ENCODE measurements at places on chromosomes 3 and 15. TPM values are rescaled to one million over a fixed set of nuclear protein-coding genes. Genes with fewer than 3 reads are reported as not detected.

Gene ACOX2
- total RNA-seq, result 25.9 TPM

Gene RHCG
- not detected for total RNA-seq

Gene TNFSF10
- not detected for total RNA-seq

Gene TRH
- not detected for total RNA-seq

Gene GPR27
- total RNA-seq, result not detected

Gene ARL14
- total RNA-seq, result 0.24 TPM

Gene NGLY1
- total RNA-seq, result 36.8 TPM

Gene CTXN2
- total RNA-seq, result not detected

Gene CDHR4
- 0.26 TPM for total RNA-seq

Gene KIF7
- 11.9 TPM for total RNA-seq

Gene TLR9
- total RNA-seq, result not detected

Gene TXNRD3
- total RNA-seq, result 8.7 TPM

Gene DZIP1L
- total RNA-seq, result 18.1 TPM

Gene DPP8
- 38.4 TPM for total RNA-seq

Gene ACTRT3
- total RNA-seq, result 0.72 TPM

Gene COL6A5
- total RNA-seq, result not detected

Gene LSAMP
- 2.4 TPM for total RNA-seq

Gene SERINC4
- total RNA-seq, result 0.08 TPM

Gene PLA2G4F
- not detected for total RNA-seq

Gene TMEM40
- not detected for total RNA-seq

Gene SPATA12
- total RNA-seq, result not detected

Gene CASR
- not detected for total RNA-seq

Gene UPK1B
- not detected for total RNA-seq

Gene SLC24A5
- not detected for total RNA-seq

Gene CLDN16
- total RNA-seq, result not detected

Gene THBS1
- total RNA-seq, result 561 TPM

Data from A375 (cell line).